Activated CD4-positive, alpha-beta T cell treated with anti-CD3 and anti-CD28 coated beads, Interleukin-10, Interleukin-2, amounts not matched to agents 100 ng/mL and 50 ng/mL, durations not matched to agents 16 hours and 8 hours (primary cell): ENCODE measurements at places on chromosomes 4 and X.
A peak's percentile ranks its signal among the peaks of the same experiment; 100 is the strongest.

DNA sequence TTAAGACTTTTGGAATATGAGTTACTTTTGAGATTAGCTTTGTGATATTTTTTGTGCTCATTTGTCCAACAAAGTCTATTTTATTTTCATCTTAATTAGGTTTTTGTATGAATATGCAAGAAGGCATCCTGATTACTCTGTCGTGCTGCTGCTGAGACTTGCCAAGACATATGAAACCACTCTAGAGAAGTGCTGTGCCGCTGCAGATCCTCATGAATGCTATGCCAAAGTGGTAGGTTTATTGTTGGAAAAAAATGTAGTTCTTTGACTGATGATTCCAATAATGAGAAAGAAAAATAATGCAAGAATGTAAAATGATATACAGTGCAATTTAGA lies 10.8 kb downstream of the ALB start:
- DNase-seq, result no peak

GRCh38 chrX:9368262-9368661 lies 96.6 kb upstream of the TBL1X start:
- no peak for DNase-seq

DNA sequence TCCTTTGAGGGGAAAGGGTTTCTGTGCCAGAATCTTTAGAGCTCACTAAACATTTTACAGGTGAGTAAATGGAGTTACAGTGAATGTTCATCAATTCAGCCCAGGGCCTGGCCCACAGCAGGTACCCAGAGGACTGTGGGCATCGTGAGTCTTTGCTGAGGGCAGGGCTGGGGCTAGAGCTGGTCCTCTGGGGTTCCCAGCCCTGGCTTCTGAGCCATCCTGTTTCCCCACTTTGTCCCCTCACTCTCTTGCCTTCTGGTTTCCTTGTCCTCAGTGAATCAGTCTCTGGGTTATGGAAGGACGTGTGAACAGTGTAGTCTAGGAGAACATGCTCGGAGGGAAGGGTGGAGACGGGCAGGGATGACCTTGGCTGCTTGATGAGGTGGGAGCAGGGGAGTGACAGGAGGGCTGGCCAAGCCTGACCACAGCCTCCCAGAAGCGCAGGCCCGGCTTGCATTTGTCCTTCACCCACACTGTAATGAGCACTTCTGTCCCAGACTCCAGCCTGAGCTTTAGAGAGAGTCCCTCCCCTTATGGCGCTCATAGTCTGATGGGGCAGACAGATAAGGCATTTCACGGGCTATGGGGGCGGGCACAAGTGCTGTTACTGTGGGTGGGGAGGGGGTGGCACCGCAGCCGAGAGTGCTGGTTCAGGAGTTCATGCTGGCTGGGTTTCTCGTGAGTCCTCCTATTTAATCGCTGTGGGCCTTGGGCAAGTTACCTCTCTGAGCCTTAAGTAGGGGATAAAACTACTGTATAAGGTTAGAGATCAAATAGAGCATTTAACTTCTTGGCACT lies 17.3 kb downstream of the TBC1D14 start:
- peak; percentile 77 for DNase-seq

GRCh38 chr4:61152433-61152832 lies 47.7 kb upstream of the ADGRL3 start:
- no peak for DNase-seq

- no peak for DNase-seq
These were observed 76.8 kb downstream of the PPP2R2C start for GRCh38 chr4:6395466-6396228.

DNA sequence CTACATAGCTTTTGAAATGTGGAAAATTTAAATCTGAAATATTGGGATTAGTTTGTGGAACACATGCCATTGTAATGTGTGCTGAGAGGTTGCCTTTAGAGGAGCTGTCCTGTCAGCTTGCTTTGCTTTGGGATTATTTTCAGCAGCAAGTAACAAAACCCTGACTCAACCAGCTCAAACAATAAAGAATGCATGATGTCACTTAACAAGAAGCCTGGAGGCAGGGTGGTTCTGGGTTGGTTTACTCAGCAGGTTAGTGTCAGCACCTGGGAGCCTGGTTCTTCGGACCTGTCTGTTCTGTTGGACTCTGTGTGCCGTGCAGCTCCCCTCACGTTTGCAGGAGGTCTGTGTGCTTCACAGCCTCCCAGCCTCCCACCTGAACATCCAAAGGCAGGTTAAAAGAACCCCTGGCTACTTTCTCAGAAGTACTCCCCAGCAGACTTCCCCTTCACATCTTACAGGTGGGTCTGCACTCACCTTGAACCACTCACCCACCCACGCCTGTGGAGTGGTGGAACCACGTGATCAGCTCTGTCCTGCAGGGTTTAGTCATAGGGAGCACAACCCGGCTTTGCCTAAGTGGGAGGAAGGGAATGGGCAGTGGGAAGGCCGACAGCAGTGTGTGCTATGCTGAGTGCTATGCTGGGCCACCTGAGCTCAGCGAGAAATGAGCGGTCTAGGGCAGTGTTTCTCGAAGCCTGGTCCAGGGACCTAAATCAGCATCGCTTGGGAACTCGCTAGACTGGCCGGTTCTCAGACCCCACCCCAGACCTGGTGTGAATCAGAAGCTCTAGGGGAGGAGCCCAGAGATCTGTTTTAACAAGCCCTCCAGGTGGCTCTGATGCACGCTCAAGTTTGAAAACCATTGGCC lies 20.4 kb downstream of the TMEM131L start:
- no peak for DNase-seq

GRCh38 chr4:72446353-72447055 lies 122.5 kb downstream of the ADAMTS3 start:
- DNase-seq, result no peak

DNA sequence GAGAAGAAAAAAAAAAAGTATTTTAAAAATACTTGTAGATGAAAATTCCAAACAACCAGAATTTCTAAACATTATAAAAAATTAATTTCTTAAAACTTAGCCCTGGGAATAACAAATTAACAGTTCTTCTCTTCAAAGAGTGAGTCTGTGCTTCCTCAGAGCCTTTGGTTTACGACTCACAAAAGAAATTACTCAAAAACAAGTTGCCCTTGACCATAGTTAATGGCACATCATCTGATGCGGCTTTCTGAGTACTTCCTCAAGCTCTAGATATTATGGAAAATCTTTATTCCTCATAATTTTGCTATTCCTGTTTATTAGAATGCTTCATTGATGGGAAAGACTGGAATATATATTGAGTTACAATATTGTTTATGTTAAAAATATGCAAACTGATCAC lies 23.7 kb downstream of the TAPT1 start:
- DNase-seq, result no peak

GRCh38 chr4:168536448-168536847 lies 39.6 kb downstream of the PALLD start:
- no peak for DNase-seq

DNA sequence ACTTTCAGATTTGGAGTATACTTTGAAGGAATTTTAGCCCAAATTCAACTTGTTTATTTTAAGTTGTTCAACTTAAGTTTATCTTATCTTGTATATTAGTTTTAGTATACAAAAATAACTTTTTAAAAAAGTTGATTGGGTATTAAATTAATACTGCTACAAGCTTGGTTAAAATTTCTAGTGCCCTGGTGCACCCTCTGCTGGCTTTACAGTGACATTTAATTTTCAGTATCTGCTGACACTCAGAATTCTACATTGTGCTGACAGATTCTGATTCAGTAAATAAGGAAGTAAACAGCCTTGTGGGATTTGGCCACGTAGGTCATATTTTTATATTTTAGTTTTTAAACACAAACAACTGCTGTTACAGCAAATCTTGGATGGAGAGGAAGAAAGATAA lies 2.9 kb downstream of the EDA start:
- DNase-seq, result peak; percentile 15

DNA sequence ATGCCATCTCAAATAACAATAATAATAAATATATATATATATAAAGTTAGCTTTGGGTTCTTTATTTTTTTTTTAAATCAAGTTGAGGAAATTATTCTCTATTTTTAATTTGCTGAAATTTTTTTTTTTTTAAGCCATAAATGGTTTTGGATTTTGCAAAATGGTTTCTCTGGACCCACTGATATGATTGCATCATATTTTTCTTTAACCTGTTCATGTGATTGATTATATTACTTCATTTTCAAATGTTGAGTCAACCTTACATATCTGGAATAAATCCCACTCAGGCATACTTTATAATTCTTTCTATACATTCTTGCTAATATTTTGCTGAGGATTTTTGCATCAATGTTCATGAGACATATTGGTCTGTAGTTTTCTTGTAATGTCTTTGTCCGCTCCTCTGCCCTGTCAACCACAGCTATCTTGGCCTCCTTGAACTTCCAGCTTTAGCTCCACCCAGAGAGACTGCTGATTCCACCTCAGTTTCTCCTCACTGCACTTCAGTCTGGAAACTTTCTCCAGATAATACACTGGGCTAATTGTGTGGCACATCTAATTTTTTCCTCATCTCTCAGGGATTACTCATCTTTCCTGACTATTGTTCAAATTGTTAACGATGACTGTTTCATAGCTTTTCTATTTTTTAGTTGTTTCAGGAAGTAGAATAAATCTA lies 160.9 kb upstream of the GIMD1 start:
- DNase-seq, result no peak

- no peak for DNase-seq
These were observed 316.7 kb upstream of the HTR2C start for GRCh38 chrX:114267142-114267541.
